ENCODE measurements at places on chromosomes 11 and 22.

DNA sequence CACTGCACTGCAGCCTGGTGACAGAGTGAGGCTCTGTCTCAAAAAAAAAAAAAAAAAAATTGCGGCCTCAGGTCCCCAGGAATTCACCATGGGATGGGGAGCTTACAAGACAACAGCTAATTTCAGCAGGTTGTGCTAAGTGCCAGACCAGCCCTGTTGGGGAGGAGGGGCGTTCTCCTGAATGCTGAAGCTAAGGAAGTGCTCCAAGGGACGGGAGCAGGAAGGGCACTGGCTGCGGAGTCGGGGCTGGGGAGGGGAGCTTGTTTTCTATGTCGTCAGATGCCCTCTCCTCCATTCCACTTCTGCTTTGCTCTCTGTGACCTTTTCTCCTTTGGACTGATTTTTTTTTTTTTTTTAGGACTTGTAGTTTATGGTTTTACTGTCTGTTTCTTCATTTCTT lies 4.5 kb downstream of the ADAMTS15 start:
- DNase-seq: no peak

DNA sequence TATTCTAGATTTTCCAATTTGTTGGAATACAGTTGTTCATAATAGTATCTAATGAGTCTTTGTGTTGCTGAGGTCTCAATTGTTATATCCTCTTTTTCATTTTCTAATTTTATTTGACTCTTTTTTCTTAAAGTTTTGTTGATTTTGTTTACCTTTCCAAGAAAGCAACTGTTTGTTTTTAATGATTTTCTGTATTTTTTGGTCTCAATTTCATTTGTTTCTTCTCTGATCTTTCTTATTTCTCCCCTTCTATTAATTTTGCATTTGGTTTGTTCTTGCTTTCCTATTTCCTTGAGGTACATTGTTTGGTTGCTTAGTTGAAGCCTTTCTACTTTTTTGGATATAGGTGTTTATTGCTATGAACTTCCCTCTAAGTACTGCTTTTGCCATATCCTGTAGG lies 5.2 kb upstream of the OR52A1 start:
- DNase-seq: no peak

DNA sequence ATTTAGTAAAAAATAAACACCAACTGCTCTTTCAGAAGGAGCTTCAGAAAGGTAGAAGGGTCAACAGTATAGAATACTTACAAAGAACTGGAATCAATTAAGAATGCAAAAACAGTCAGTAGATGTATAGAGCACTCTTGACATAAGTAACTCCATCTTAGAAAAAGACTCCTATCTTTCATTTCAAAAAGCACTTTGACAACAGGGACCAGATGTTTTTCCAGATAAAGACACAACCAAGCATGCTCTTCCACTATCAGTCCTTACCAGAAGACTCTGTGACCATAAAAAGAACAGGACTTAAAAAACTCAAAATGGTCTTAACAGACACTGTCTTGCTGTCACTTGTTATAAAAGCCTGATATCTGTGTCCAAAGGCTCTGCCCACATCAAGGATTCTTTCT lies 5.2 kb downstream of the SLC25A17 start:
- no peak for DNase-seq

DNA sequence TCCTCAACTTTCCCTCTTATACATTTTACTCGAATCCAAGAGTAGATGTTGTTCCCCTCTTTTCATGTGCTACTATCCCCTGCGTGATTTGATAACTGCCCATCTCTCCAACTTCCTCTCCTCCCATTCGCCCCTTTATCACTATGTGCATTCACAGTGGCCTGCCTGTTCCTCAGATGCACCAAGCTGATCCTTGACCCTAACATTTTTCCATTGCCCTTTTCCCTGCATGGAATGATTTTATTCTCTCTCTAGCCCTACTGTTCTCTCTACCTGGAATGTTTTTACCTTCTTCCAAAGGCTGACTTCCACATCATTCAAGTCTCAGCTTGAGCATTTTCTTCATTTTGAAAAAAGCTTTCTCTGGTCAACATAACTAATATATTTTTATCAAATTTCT lies 15.8 kb upstream of the BBOX1 start:
- no peak for DNase-seq

- DNase-seq: no peak
Observed at GRCh38 chr11:124122123-124122522, 6.9 kb downstream of the VWA5A start.

GRCh38 chr11:45225277-45225676 lies 60.9 kb downstream of the SYT13 start:
- DNase-seq: no peak

GRCh38 chr11:12137938-12138731 lies 27.7 kb downstream of the MICAL2 start:
- DNase-seq: peak; percentile 30

DNA sequence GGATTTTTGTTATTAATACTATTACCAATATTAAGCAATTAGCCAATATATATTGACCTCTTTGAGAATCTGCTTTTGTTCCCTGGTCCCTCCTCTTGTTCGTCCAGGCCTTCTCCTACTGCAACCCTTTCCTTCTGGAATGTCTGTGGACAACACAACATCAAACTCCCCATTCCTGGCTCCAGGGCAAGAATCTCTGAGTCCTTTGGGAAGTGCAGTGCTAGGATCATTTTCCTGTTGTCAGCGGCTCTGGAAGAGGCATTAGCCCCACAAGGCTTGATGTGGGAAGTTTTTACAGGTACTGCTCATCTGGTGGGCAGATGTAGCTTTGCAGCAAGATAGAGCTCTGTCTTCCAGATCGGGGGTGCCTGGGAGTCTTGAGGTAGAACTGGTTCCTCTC lies 74.3 kb downstream of the RPUSD4 start:
- no peak for DNase-seq

DNA sequence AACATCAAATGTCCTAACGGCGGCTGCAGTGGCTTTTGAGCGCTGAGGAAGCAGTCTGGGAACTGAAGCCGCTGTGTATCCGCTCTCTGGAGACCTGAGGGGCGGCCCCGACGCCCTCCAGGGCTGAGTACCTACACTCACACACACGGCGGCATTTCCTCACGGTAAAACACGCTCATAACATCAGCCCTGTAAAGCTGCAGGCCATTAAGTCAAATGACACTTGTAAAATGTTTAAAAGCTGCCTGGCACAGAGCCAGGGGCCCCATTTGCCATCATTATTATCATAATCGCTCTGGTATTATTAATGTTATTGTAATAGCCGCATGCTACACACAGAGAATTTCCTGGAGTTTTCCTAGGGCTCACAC lies 5.1 kb downstream of the CARS1 start:
- no peak for DNase-seq

GRCh38 chr11:10144954-10145353 lies 149.1 kb downstream of the SBF2 start:
- DNase-seq: no peak

DNA sequence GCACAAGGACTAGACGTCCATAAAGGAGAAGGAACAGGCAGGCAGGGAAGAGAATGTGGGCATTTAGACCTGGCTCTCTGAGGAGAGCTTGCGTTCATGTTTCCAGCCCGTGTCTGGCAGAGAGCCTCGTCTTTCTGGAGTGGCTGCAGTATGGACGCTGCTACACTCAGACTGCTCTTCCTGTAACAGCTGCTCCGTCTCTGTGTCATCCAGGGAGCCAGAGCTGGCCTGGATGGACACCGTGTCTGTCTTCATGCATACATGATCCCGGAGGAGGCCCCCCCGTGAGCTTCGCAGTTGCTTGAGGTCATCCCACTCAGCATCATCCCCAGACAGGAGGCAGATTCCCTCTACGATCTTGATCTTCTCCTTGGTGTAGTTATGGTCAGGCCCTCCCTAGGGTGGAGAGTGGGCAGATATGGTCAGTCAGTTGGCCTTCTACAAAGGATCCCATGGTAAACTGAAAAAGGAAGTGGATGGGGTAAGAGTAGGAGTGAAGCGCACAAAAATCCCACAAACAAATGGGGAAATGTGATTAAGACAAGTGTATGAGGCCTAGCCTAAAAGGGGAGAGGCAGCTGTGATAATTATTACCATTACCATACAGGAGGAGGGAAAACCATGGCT lies 13.0 kb upstream of the CKAP5 start:
- DNase-seq: no peak

DNA sequence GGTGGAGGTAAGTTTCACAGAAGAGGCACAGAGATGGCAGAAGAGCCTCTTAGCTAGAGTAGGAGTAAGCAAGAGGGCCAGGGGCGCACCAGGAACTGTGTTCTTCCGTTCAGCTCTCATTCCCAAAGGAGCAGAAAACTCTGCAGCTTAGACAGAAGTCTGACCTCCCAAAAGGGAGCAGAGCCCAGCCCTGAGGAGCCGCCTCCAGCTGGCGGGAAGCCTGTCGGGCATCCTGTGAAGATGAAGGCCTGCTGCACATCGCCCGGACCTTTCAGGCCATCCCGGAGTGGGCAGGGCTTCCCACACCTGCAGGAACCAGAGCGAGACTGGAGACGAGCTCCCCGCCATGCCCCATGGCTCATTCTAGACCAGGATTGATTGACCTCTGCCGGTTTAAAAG lies 1102.8 kb downstream of the BRD1 start:
- no peak for DNase-seq

DNA sequence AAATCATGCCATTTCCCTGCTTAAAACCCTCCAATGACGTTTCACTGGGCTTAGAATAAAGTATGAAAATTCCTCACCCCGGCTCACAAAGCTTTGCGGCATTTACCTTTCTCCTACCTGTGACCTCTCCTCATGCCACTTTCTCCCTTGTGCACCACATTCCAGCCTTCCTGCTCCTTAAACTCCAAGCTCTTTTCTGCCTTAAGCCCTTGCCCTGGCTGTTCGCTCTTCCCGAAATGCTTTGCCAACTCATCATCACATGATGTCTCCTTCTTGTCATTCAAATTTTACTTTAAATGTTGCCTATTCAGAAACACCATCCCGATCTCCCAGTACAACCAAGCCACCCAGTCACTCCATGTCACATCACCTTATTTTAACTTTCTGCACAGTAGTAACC lies 2.0 kb downstream of the PLEKHA7 start:
- DNase-seq: no peak

- DNase-seq: no peak
Observed at GRCh38 chr11:108559340-108559739, 34.2 kb downstream of the EXPH5 start.

GRCh38 chr11:114209904-114210303 lies 86.3 kb upstream of the NNMT start:
- no peak for DNase-seq

- no peak for DNase-seq
Observed at GRCh38 chr22:24209016-24209415, 27.7 kb downstream of the SUSD2 start.

DNA sequence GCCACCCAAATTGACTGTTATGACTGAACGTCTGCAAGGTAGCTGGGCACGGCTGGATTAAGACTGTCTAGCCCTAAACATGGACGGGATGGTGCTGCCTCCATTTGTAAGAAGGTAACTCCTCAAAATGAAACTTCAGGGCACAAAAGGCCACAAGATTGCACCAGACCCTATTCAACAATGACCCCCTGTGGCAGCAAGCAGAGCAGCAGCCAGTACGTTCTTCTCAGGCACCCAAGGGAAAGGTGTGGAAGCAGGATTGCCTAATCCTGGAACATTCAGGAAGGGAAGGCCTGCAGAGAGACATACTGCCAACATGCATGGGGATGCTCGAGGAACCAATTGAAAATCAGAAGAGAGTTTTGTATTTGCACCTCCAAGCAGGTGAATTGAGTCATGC lies 4.5 kb upstream of the TBX10 start:
- DNase-seq: no peak

- no peak for DNase-seq
Observed at GRCh38 chr11:123254357-123254756, 59.3 kb upstream of the CLMP start.

- no peak for DNase-seq
Observed at GRCh38 chr11:69152733-69153421, 2.9 kb upstream of the SMIM38 start.

DNA sequence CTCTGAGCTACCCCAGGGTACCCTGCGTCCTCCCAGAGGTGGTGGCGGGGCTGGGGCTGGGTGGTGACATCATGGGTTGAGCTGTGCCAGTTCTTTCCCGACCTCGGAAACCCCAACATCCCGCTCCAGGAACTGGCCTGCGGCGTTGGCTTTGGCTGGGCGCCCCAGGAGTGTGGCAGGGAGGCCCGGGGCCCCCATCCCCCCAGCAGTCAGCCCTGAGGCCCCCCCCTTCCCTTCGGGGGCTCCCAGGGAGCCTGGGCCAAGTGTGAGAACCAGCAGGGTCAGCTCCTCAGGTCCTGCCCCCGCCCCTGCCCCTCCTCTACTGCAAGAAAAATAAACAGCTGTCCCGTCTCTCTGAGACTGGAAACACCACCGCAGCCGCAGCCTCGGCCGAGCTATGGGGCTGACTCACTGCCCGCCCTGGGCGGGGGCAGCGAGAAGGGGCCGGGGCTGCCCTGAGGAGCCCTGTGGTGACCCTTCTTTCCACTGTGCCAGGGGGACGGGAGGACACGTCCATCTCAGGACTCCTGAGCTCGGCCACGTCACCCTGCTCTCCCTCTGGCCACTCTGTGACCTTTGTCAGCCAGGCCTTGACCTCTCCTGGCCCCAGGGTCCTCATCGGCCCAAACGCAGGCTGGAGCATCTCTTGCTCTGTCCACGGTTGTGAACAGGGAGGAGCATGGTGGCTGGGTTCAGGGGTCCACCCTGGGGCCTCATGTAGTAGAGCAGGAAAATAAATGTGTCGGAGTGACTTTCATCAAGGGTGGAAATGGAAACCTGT lies 73.4 kb downstream of the WNT7B start:
- DNase-seq: no peak

DNA sequence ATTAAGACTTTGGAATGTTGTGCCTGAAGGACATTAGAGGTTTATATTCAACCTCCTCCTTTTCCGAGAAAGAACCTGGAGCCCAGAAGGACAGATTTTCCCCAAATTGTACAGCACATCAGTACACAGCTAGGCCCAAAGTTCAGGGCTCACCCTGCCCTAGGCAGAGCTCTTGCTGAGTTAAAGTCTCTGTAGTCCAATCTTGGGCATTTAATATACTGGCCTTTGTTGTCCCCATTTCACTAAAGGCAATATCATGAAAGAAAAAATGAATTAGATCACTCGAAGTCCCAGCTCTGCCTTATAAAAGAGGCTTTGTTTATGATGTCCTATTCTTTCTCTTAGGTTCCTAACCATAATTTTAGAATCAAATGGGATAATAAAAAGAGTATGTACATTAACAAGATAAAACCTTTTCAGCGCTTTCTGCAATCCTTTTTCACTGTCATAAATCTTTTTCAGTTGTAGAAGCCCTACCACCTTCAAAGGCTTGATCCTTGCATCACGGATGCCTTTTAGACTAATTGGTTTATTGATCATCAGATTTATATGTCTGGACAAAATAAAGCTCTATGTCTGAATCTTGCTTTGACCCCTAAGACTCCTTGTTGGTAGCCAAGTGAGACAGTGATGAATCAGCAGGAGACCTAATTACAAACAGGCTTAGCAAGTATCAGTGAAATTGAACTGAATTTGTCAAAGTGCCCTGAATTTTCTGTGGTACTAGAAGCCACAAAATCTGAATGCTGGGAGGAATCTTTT lies 39.8 kb downstream of the RELT start:
- no peak for DNase-seq

GRCh38 chr11:64778223-64778472 lies 194 bp downstream of the SF1 start:
- no peak for DNase-seq

GRCh38 chr22:17742527-17742902 lies 31.8 kb downstream of the BID start:
- DNase-seq: peak; percentile 81

GRCh38 chr11:7892059-7892699 lies 38.9 kb downstream of the OR10A6 start:
- no peak for DNase-seq

Measured in T47D (cell line).